HT1080 (cell line): ENCODE measurements at places on chromosomes 12 and 14. TPM values are rescaled to one million over a fixed set of nuclear protein-coding genes. Genes with fewer than 3 reads are reported as not detected.

DNA sequence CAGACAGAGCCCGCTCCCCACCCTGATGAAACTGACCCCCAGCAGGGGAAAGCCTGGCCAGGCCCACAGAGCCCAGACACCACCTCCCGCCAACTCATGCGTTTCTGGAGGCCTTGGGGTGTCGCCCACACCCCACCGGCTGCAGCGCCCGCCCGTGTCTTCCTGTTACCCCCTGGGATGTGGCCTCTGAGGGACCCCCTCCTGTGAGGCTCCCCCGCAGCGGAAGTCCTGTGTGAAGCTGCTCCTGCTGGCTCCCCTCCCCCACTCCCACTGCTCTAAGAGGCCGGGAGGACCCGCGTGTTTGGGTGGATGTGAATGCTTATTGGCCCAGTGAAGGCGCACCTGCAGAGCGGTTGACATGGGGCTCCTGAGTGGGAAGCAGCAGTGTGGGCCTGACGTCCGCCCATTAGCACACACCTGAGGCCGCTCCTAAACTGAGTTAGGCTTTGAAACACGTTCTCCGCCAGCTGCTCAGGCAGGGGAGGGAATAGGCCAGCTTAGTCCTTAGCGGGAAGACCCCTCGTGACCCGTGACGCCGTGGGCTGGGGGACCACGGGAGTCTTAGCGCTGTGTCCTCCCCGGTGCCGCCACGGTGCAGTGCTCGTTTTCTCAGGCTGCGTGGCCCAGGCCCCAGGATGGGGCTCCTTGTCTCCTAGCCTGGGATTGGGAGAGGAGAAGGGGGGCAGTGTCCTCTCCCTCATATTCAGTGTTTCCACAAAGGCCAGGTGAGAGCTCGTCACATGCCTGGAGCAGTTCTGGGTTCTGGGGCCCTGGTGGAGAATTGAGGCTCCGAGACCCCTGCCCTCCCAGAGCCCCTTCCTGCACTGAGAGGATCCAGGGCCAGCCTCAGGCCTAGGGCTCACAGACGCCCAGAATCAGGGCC is 323.4 kb upstream of the SFSWAP start:
- DNase-seq = no peak

- no peak for DNase-seq
Measured at GRCh38 chr12:77402716-77403115, 337.3 kb upstream of the E2F7 start.

- DNase-seq = no peak
Measured at GRCh38 chr12:108638141-108638827, 4.6 kb upstream of the SELPLG start.

DNA sequence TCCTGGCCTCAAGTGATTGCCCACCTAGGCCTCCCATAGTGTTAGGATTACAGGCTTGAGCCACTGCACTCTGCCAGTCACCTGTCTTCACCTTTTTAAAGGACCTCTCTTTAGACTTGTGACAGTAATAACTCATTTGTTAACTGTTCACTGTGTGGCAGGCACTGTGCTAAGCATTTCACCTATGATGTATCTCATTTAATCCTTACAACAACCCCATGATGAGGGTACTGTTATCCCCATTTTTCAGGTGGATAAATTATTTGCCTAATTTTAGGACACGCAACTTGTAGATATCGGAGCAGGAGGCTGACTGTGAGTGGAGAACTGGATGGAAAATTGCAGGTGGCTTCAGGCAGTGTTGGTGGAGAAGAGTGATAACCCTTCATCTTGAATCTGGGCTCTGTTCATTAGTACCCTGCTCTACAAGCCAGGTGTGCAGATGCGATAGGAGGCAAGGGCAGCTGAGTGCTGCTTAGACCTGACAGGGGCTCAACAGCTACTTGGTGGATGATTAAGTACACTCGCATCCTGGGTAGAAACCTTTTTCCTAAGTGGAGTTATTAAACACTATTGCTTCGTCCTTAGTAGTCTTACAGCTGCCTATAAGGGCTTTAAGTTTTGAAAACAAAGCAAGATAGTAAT is 2.7 kb downstream of the TCTN1 start:
- DNase-seq = no peak

GRCh38 chr12:110498984-110499706 is 2.8 kb downstream of the VPS29 start:
- peak; percentile 27 for DNase-seq

DNA sequence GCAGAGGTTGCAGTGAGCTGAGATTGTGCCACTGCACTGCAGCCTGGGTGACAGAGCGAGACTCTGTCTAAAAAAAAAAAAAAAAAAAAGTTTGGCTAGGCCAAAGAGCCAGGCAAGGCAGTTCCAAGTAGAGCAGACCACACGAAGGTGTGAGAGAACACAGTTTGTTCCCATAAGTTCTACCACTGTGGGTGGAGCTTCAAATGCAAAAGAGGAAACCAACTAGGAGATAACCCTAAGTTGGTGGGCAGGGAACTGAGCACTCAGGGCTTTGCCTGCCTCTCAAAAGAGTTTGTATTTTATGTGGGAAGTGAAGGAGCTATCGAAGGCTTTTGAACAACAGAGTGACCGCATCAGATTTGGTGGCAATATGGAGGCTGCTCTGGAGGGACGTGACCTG is 15.1 kb downstream of the SOCS2 start:
- no peak for DNase-seq

- peak; percentile 14 for DNase-seq
Measured at GRCh38 chr14:89012282-89013097, 188.0 kb downstream of the TTC8 start.

GRCh38 chr14:34462132-34462893 is at the start of gene SPTSSA:
Gene SPTSSA, minus strand, starts transcription at chr14:34462240. Its CDS starts 33 bp downstream, at chr14:34462207.
- peak; percentile 70 for DNase-seq

DNA sequence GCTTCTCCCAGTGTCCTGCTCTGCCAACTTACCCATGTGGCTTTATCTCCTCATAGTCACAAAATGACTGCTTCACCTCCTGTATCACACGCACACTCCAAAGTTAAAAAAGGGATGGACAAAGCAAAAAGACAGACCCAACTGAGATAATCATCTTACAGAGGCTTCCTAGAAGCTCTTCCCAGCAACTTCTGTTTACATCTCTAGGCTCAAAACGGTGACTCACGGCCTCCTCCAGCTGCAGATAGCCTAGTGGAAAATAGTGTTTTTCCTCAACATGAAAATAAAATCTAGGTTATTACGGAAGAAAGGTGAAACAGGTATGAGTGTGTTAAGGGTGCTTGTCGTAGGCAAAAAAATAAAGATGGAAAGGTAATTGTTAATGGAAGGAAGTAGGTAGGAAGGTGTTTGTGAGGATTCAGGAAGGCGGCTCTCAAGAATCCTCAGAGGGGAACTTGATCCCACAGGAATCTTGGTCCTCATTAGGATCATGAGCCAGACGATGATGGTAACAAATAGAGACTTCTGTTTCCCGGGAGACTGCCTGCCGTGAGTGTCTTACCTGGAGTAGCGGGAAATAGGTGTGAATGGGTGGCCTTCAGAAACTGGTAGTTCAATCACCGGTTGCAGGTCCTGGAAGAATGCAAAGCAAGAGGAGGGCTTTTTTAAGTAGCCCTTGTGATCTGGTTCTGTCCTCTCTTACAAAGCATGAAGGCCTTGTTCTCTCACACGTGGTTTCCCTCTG is 487.5 kb upstream of the TMEM132C start:
- DNase-seq = no peak

DNA sequence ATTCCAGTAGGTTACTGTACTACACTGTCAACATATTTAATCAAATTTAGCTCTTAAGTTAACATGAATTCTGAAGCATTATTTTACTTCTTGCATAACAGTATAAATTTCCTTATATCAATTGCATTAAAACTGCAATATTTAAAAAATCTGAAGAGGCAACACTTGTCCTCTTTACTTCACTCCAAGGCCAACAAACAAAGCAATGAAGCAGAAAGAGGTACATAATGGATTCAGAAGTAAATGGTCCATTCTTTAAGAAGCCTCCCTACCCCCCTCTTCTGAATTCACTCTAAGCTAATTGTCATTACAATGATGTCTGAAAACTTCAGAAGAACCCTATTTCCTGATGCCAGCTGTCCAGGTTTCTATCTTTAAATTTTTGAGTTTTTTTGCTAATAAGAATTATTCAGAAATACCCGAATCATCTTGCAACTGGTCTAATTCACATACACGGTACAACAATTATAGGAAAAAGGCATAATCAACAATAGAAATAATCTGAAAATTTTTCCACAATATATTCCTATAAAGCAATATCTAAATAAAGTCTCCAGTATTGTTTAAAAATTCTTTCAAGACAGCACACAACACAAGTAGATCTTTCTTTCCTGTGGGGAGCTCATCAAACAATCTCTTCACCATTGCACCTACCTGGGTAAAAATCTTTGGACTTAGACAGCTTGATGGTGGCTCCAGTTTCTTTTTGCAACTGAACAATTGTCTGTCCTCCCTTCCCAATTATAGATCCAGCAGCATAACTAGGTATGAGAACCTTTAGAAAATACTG is 2.9 kb downstream of the NOVA1 start:
- no peak for DNase-seq

- DNase-seq = no peak
Measured at GRCh38 chr14:71003156-71003555, 95.9 kb downstream of the PCNX1 start.

- DNase-seq = no peak
Measured at GRCh38 chr14:105322791-105323556, 8.4 kb downstream of the PACS2 start.

- DNase-seq = no peak
Measured at GRCh38 chr12:69925291-69925690, 100.3 kb downstream of the MYRFL start.

GRCh38 chr12:92056290-92056689 is 89.4 kb downstream of the BTG1 start:
- DNase-seq = no peak

DNA sequence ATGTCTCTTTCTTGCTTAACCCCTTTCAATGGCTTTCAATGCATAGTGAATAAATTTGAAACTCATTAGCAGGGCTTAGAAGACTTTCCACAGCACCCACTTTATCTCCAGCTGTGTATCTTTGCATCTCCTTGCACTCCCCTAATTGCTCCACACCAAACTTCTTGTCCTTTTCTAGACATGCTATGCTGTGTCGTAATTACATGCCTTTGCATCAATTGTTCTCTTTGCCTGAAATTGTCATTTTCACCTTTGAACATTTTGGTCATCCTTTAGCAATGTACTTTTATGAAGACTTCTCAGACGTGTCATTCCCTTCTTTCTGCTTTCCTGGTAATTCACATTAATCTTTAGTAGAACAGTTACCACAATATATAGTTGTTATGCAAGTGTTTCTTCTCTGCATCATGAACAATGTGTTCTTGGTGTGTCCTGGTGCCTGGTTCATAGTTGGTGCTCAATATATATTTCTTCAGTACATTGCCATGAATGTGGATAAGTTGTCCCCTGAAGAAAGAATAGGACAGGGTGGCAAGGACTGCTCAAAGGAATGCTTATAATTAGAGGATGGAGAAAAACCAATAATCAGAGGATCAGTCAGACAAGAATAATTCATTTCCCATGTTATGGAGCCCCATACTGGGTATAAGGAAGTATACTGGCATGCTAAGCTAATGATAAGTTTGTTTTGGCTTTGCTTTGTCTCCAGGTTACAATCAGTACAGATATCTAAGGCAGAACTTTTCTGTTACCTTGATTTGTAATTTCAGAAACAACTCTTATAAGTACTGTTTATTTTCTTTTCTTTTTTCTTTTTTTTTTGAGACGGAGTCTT is 27.2 kb downstream of the ARF6 start:
- no peak for DNase-seq

DNA sequence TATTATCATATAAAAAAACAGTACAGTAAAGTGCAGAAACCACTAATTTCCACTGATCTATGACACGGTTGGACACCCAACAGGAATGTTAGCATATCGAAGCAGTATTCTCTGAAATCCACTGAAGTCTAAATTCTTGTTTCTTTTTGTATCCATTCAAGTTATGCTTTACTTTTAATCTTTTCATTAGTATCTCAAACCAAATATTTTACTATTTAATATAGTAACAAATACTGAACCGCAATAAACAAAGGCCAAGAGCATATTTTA is 41.1 kb downstream of the ATXN2 start:
- DNase-seq = no peak

- no peak for DNase-seq
Measured at GRCh38 chr12:15644700-15645099, 144.5 kb downstream of the EPS8 start.

DNA sequence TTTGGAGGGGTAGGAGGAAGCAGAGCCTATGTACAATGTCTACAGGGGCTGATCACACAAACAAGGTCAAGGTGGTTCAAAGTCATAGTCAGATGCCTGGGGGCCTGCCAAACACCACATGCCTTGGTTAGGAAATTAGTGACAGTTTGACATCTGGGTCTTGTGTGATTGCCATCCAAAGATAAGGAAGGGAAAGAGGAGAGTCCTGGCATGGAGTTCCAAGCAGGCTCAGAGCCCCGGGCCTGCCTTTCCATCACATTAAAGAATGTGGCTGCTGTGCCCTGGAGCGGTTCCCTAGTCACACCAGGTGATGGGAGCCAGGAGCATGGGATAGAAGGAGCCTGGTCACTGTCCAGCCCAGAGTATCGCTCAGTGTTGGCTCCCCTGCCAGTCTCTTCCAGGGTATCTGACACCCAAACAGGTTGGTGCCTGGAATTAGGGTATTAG is 53.6 kb upstream of the BCL2L14 start:
- no peak for DNase-seq

DNA sequence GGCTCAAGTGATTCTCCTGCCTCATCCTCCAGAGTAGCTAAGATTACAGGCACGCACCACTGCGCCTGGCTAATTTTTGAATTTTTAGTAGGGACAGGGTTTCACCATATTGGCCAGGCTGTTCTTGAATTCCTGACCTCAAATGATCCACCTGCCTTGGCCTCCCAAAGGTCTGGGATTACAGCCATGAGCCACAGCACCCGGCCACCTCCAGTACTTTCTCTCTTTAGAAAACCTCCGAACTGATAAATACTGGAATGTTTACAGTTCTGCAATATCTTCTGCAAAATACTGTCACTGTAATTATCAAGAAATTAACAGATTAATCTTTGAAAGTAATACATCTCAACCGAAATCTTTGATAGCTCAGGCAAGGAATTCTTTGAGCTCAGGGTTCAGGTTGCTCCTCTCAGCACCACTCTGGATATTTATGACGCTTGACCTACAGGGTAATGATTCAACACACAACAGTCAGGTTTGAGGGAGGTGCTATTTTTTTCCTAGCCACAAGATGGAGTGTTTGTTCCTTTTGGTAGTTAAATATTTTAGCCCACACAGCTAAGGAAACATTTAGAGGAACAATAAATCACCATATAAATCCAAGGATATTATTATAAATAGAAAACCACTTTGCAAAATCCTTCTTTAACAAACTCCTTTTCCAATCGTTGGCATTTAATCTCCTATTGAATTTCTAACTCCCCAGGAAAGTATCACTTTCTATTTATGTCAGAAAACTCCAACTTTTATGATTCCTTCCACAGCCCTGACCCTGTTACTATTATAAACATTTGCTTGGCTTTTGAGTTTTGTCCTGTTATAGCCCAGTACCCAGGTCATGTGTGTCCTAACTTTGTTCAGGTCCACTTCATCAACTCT is 48.6 kb upstream of the GTF2A1 start:
- DNase-seq = peak; percentile 77

- DNase-seq = peak; percentile 43
Measured at GRCh38 chr14:52043690-52044089, 25.2 kb downstream of the NID2 start.

The DYRK4 gene
- 60.5 and 64.6 TPM in 2 replicates for total RNA-seq

The GDF3 gene
- not detected in 2 replicates for total RNA-seq

The KRT85 gene
- total RNA-seq = not detected in 2 replicates

The CLEC1B gene
- not detected in 2 replicates for total RNA-seq

The KLRC2 gene
- total RNA-seq = not detected in 2 replicates
